ENCODE measurements at places on chromosomes 2 and 18.

GRCh38 chr2:217429981-217430500, 570.2 kb upstream of the TNP1 start:
- DNase-seq = no peak

GRCh38 chr2:22153931-22154613, 1030.3 kb downstream of the TDRD15 start:
- no peak for DNase-seq

DNA sequence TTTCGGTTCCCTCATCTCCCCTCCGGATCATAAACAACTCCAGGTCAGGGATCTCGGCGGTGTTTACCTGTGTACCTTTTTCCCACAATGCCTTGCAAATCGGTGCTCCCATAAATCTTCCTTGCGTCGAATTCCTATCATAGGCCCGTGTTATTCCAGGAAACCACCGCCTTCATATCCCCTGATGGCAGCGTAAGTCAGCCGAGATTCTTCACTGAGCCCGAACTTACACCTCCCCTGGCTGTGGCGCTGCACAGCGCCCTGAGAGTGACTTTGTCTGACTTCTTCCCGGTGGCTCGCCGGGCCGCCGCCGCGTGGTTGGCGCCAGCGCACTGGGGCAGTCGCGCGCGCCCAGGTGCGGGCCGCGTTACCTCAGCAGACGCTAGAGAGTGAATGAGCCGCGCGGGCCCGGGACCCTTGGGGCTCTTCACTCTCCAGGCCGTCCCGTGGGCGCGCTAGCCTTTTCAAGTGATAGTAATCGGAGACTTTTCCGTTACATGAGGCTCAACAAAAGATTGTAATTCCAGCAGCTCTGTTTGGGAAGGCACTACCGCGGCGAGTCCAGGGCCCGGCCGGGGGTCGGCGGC, 101.6 kb downstream of the SPTBN1 start:
- no peak for DNase-seq

- DNase-seq = no peak
These were observed 135.5 kb downstream of the SPOPL start for GRCh38 chr2:138637061-138637460.

GRCh38 chr2:96100893-96101304, 15.5 kb downstream of the ADRA2B start:
- no peak for DNase-seq

GRCh38 chr2:222594679-222595078, 61.2 kb downstream of the FARSB start:
- peak; percentile 71 for DNase-seq

GRCh38 chr2:154140249-154141025, 268.7 kb downstream of the GALNT13 start:
- DNase-seq = no peak
